ENCODE measurements at places on chromosomes 6 and 20.
A peak's percentile ranks its signal among the peaks of the same experiment; 100 is the strongest.

GRCh38 chr6:170456886-170457698 lies 96.0 kb downstream of the PSMB1 start:
- peak; percentile 43 for DNase-seq

GRCh38 chr6:108884211-108885059 lies 36.2 kb downstream of the ARMC2 start:
- DNase-seq, result no peak

DNA sequence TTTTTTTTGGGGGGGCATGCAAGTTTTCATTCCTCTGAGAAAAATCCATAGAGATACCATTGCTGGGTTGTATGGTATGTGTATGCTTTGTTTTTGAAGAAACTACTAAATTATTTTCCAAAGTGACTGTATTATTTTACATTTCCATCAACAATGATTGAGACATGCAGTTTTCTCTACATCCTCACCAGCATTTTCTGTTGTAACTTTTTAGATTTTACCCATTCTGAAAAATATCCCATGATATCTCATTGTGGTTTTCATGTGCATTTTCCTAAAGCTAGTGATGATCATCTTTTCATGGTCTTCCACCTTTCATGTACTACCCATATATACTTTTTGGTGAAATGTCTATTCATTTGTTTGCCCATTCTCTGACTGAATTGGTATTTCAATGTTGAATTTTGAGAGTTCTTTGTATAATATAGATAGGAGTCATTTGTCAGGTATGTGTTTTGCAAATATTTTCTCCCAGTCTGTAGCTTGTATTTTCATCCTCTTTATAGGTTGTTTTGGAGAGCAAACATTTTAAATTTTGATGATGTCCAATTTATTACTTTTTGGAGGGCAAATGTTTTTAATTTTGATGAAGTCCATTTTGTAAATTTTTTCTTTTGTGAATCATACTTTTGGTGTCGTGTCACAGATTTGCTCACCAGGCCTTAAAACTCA lies 827.5 kb upstream of the CITED2 start:
- no peak for DNase-seq

- no peak for DNase-seq
Measured at GRCh38 chr6:137749696-137750211, 117.3 kb upstream of the TNFAIP3 start.

- no peak for DNase-seq
Measured at GRCh38 chr20:50152394-50153152, 950 bp downstream of the PEDS1 start.

DNA sequence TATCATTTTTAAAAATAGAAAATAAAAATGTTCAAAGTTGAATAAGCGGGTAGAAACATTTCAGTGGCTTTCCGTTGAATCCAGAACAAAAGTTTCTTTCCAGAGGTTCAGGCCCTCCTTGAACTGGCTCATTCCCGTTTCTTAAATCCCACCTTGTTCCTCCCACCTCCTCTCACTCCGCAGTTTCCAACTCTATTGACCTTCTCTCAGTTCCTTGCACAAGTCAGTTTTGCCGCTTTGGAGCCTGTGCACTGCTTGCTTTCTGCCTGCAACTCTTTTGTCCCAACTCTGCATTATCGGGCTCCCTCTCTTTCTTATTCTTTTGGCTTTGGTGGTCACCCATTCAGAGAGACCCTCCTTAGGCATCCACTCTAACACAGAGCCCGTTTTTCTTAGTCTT lies 99.9 kb upstream of the EDN1 start:
- no peak for DNase-seq

- DNase-seq, result peak; percentile 67
Measured at GRCh38 chr6:111950661-111951496, 77.6 kb upstream of the FYN start.

GRCh38 chr6:2803731-2804429 lies 37.8 kb downstream of the SERPINB1 start:
- no peak for DNase-seq

GRCh38 chr6:42940493-42941045 lies 11.3 kb downstream of the CNPY3 start:
- no peak for DNase-seq

- no peak for DNase-seq
Measured at GRCh38 chr6:33668914-33669313, 42.6 kb downstream of the UQCC2 start.

DNA sequence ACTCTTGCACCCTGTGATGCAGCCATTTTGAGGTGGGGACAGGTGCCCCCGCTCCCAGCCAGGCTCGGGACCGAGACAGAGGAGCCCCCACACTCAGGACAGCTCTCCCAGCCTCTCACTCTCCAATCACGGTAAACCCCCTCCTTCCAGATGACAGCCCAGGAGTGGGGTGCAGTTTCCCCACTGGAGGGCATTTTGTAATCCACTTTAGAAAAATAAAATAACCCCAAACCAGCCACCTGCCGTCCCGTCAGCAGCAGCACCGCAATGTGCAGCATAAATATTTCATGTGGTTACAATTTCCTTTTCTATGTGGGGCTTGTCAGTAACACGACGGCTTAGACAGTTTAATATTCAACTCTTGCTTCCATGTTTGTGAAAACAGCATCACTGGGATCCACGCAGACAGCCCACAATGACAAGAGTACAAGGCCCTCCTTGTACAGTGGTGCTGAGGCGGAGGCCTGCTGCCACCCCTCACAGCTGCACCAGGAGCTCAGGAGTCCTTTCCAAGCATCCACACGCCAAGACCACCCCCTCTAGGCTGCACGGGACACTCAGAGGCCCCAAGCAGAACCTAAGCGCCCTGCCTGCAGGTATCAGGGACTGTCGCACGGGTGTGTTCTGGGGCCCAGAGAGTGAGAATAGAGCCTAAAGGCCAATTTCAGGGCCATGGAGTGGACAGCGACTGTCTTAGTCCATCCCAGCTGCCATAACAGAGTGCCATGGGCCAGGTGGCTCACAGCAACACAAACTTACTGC lies 116.7 kb downstream of the JPH2 start:
- DNase-seq, result no peak

DNA sequence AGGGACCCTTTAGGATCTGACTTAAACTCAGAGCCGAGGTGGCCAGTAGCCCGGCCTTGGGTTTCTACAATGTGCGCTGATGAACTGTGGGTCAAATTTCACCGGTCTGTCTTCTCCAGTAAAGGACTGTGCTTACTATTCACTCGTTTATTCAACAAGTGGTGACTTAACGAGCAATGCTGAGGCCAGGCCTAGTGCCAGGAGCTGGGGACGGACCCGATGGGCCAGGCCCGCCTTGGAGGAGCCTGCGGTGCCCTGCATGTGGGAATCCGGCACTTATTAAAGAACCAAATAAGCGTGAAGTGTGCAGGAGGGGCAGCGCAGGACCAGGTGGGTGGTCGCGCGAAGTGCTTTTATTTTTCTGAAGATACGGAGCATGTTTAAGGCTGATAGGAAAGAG lies 24.0 kb downstream of the CTCFL start:
- peak; percentile 18 for DNase-seq

- no peak for DNase-seq
Measured at GRCh38 chr6:122817766-122818165, 28.7 kb downstream of the SMPDL3A start.

GRCh38 chr6:138387577-138388368 lies 10.1 kb downstream of the SMIM28 start:
- no peak for DNase-seq

- no peak for DNase-seq
Measured at GRCh38 chr20:42739683-42740082, 450.0 kb downstream of the PTPRT start.

DNA sequence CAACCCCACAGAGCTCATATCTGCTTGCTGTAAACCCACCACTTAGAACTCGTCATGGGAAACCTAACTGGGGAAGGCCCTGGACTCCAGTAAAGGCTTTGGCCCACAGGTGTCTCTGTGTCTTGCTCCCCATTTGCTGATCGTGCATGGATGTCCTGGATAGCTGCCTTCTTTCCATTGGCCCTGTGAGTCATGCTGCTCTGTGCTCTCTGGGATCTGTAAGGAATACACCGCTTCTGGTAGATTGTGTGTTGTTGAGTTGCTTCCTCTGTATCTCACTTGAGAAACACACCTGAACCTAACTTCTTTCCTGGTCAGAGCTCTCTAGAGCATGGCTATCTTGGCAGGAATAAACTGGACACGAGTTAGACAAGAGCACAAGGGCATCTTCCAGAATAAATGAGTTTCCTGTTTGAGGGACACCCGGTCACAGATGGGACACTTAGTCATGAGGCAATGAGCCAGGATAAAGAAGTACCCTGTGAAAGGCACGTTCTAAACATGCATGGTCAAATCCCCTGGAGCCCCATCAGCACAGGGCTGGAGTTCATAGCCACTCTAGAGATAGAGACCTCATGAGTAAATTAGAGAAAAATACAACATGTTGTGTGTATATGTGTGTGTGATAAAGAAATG lies 99.6 kb upstream of the TMEM170B start:
- DNase-seq, result no peak

DNA sequence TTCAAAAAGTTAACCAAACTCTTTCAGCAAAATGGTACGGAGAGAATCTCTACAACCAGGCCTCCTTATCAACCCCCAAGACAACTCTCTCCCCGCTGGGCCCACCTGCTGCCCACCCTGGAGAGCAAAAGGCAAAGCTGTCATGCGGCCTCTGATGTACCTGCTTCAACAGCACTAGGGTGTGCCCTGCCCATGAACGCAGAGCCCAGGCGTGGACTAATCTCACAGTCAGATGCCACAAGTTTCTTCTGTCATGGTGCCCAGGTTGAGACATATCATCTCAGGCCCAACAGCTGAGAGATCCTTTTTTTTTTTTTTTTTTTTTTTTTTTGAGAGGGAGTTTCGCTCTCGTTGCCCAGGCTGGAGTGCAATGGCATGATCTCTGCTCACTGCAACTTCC lies 26.3 kb downstream of the SLC2A4RG start:
- DNase-seq, result no peak

DNA sequence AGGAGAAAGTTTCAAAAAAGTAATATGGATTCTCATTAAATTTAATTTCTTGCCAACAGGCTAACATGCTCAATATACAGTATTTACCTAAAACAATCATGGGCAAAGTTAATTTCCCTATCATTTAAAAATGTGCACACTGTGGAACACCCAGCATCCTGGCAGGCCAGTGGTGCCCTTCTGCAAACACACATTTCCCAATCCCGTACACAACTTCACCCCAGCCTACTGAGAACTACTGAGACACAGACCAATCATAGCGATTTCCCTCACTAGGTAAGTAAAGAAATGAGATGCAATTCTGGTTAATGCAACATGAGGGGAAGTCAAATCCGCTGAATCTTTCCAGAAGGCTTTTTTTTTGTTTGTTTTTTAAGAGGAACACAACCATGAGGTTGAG lies 7.6 kb downstream of the USP45 start:
- no peak for DNase-seq

- DNase-seq, result no peak
Measured at GRCh38 chr6:13557841-13558240, 16.6 kb upstream of the SIRT5 start.

DNA sequence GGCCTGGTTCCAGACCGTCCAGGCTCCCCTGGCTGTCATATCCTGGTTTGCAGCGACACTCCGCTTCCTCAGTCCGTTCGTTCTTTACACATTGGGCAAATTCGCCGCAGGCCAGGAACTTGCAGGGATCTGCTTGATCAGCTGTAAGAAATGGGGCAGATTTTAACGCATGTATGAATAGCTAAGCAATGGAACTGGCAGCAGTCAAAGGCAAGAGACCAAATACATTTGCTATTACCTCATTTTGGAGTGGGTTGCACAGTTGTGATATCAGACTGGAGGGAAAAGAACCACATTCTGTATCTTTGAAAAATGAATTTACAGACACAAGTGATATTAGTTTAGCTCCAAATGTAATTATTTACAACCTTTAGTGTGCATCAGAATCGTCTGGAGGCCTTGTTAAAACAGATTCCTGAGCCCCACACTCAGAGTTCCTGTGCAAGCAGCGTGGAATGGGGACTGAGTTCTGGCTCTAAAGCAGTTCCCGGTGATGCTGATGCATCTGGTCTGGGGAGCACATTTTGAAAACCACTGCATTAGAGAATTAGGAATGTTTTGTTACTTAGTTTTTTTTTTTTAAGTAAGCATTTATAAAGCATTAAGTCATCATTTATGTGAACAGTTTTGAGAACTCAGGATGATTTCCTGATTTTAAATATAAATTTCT lies 141.3 kb downstream of the IMPG1 start:
- no peak for DNase-seq

DNA sequence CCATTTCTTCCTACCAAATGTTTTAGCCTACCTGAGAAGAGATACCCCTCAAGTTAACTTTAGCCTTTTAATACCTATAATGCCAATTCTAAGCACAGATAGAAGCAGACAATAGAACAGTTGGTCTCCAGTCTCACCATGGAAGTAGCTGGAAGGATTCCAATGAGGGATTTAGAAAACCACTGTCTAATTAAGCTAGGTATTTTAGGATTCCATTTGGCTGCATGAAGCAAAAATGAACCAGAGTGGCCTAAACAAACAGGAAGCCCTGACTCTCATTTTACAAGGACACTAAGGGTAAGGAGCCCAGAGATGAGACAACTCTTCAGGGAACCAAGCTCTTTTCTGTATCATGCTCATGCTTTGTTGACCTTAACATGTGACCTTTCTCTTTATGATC lies 199.2 kb downstream of the ALDH8A1 start:
- peak; percentile 13 for DNase-seq

DNA sequence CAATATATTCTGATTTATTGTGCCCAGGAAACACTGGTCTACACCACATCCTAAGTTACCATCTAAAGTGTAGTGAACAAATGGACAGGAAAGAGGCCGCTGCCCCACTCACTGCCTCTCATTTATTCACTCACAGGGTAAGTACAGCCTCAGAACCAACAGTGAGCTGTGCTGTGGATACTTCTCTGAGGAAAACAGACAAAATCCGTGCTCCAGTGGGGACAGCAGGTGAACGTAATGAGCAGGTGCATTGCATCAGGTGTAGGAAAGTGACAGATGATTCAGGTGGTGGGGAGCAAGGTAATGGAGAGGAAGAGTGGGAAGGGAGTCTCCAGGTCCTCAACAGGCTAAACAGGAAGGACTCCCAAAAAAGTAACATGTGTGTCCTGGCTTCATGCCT lies 8.4 kb upstream of the ULBP2 start:
- DNase-seq, result no peak

DNA sequence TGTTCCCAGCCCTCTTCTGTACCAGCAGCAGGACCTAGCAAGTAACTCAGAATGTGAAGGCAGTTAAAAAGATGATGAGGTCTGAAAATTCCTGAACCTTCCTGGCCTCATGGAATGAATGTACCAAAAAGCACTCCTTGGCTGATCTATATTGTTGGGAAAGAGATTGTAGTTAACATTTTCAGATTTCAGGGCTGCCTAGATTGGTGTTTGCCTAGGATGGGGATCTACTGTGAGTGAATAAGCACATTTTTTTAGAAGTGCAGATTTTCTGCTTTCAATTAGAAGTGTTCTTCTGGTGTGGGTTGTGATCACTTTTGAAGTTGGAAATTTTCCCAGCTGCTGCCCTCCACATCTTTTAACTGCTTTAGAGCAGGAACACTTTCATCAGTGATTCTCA lies 6.2 kb downstream of the MYLIP start:
- no peak for DNase-seq

- no peak for DNase-seq
Measured at GRCh38 chr20:58596750-58597248, 54.3 kb upstream of the STX16 start.

DNA sequence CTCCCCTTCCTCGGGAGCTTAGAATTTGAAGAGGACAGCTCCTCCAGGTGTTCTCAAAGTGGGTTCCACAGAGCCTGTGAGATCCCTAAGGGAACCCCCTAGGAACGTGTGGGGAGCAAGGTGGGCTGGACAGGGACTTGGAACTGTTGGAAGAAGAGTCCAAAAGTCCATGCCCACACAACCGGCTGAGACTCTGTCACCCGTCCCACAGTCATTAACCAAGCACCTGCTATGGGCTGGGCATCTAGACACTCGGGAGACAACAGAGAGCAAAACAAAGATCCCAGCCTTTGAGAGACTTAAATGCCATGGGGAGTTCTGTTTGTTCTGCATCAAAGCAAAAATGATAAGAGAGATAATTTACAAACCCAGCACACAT lies 51.9 kb upstream of the SAYSD1 start:
- no peak for DNase-seq

Data from DMS79 treated with DMSO at 0.1 percent for 48 hours (cell line).